NCI-H748 treated with DMSO at 0.1 percent for 48 hours (cell line): ENCODE measurements at places on chromosomes 12 and 14.
A peak's percentile ranks its signal among the peaks of the same experiment; 100 is the strongest.

DNA sequence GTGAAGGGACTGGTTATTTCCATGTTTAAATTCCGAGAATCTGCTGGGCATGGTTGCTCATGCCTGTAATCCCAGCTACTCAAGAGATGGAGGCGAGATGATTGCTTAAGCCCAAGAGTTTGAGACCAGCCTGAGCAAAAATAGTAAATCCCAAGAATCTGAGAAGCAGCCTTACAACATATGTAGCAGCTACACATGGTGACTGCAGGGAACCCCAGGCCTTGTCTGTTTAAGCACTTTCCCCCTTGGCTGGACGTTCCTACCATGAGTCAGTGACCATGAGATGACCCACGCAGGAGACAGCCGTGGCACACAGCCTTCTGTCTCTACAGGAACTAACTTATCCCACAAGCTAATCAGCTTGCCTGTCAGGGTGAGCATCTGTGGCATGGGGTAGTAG lies 5.5 kb upstream of the SLC24A4 start:
- DNase-seq: no peak

- DNase-seq: no peak
Observed at GRCh38 chr14:51628238-51628637, 23.5 kb upstream of the FRMD6 start.

GRCh38 chr12:85299053-85299452 lies 19.0 kb downstream of the ALX1 start:
- no peak for DNase-seq

- DNase-seq: no peak
Observed at GRCh38 chr14:61260939-61261776, 20.0 kb downstream of the TMEM30B start.

DNA sequence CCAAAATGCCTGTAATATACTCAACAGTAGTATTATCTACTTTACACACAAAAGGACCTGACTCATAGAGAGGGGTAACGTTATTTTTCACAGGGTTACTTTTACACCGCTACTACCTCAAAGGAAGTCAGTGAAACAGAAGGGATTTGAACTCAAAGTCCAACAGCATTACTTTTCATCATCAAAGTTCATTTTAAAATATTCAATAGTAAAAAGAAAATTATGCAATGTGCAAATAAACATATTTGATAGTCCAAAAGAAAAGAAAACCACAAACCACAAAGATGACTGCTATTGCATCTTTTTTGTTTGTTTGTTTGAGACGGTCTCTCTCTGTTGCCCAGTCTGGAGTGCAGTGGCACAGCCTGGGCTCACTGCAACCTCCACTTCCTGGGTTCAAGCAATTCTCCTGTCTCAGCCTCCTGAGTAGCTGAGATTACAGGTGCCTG lies 15.5 kb downstream of the KIF21A start:
- DNase-seq: no peak

- no peak for DNase-seq
Observed at GRCh38 chr12:25493682-25494081, 59.4 kb downstream of the LMNTD1 start.

DNA sequence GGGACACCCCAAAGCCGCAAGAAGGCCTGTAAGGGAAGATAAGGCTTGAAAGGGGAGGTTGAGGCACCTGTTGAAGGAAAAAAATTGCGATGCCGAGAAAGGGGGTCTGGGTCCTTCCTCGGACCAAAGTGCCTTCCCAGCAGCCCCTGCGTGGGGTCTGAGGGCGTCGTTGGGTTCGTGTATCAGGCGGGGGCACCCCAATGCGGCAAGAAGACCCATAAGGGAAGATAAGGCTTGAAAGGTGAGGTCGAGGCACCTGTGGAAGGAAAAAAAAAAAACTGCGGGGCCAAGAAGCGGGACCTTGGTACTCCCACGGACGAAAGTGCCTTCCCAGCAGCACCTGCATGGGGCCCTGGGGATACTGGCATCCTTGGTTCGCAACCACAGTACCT lies 277.5 kb downstream of the ALG10 start:
- no peak for DNase-seq

GRCh38 chr14:30725763-30726162 lies 103.6 kb downstream of the SCFD1 start:
- DNase-seq: no peak

GRCh38 chr12:125983784-125984500 lies 918.7 kb downstream of the AACS start:
- DNase-seq: peak; percentile 68

- no peak for DNase-seq
Observed at GRCh38 chr12:90575995-90576394, 379.0 kb downstream of the CCER1 start.
